ENCODE measurements at places on chromosomes 6 and 20. TPM values are rescaled to one million over a fixed set of nuclear protein-coding genes. Genes with fewer than 3 reads are reported as not detected.

Gene EFCAB8
- not detected for polyA plus RNA-seq

Gene SLC26A8
- polyA plus RNA-seq = not detected

Gene UNC93A
- polyA plus RNA-seq = not detected

Gene GPR6
- not detected for polyA plus RNA-seq

Gene DSTN
- polyA plus RNA-seq = 610 TPM

Gene DEFB124
- polyA plus RNA-seq = not detected

Gene SOX18
- polyA plus RNA-seq = not detected

Gene PI3
- polyA plus RNA-seq = not detected

Gene ACAT2
- 17.6 TPM for polyA plus RNA-seq

Gene APCDD1L
- 15.7 TPM for polyA plus RNA-seq

DNA sequence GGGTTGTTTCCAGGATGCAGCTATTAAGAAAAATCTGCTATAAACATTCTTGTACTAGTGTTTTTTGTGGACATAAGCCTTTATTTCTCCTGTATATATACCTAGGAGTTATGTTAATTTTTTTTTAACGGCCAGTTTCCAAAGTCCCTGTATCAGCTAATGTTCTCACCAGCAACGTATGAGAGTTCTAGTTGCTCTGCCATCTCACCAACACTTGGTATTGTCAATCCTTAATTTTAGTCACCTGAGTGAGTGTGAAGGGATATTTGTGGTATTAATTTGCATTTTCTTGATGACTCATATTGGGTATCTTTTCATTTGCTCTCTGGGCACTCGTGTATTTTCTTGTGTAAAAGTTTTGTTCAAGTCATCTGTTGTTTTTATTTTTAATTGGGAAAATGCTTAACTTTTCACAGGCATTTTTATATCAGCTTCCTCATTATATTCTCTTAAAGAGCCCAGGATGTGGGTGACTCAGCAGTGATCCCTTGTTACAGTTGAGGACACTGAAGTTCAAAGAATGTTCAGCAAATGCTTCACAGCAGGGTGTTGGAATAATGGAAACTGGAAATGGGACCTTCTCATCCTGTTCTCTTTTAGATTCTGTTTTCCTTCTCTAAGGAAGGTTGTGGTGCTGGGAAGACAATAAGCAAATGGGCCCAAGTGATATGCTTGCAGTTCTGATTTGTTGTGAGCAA, 211.7 kb upstream of the PRND start:
- peak; percentile 39 for DNase-seq

DNA sequence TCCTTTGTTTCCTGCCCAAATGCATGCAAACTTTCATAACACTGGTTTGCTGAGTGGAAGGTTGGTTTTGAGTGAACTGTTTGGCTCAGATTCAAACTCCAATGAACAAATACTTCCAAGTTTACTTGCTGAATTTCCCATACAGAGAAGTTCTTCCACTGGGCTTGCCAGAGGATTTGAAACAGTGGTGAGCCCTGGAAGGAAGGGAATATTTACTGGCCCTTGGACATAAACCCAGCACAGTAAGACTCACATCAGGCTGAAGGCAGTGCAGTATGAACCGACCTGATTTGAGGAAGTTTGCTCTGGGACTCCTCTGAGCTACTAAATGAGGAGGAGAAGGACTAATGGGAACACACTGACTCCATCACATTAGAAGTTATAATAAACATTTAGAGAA, 3.8 kb downstream of the TRAF3IP2 start:
- DNase-seq = peak; percentile 84

- peak; percentile 6 for DNase-seq
These were observed 18.5 kb upstream of the FAM184A start for GRCh38 chr6:119096721-119097565.

GRCh38 chr20:50098259-50098658, 14.7 kb downstream of the UBE2V1 start:
- DNase-seq = no peak

DNA sequence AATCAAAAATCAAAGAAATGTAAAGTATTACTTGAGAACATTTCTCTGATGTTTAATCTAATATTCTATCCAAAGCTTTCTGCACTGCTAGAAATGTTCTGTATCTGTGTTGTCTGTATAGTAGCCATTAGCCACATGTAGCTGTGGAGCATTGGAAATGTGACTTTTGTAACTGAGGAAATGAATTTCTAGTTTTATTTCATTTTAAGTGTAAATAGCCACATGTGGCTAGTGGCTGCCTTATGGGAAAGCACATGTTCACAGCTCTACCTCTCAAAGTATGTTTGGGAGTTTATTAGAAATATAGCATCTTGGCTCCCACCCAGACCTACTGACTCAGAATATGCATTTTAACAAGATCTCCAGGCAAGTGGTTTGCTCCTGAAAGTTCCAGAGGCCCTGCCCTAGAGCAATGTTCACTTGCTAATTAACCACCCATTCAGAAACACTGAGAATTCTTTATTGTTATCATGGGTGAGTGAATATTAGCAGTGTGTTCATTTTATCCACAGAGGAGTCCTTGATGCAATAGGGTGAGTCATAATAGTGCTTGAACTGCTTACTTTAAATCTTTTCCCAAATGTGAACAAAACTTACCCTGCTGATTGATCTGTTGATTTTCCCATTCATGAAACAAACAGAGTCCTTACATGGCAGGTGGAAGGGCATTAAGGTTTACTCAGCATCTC, 282.7 kb downstream of the PLCB1 start:
- peak; percentile 69 for DNase-seq

- DNase-seq = peak; percentile 20
These were observed 182.4 kb downstream of the KHDC1L start for GRCh38 chr6:73042892-73043291.

DNA sequence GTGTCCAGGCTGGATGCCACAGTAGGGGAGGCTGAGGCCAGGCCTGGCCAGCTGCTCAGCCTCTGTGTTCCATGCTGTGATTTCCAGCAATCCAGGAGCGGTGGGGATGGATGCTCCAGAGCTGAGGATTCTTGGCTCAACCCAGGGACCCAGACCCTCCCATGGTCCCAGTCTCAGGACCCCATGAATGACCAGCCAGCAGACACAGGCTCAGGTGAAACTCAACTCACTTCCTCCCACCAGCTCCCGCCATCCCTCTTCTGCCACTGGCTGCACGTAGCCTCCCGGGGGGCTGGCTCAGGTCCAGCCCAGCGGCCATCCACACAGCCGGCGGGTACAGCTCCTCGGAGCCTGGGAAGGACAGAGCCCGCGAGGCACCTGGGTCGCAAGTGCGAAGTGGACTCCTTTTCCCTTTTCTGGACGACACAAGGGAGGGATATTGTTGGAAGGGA, 54.5 kb upstream of the DACT2 start:
- DNase-seq = no peak

DNA sequence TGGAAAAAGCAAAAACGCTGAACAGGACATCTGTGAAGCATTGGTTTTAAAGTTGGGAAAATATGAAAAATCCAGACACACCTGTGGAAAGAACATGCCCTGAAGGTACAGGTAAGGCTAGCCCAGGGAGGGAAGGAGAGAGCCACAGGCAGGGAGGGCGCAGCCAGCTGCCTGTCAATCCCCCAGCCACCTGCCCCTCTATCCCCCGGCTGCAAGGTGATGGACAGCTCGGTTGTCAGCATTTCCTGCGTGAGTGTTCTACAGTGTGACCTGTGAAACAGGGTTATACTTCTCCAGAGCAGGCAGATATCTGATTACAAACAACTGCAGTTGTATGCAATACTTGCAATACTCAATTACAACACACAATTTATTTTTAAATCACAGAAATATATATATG, 358.1 kb downstream of the SMOC2 start:
- DNase-seq = no peak

- DNase-seq = no peak
These were observed 42.5 kb downstream of the SLC24A3 start for GRCh38 chr20:19254956-19255355.

DNA sequence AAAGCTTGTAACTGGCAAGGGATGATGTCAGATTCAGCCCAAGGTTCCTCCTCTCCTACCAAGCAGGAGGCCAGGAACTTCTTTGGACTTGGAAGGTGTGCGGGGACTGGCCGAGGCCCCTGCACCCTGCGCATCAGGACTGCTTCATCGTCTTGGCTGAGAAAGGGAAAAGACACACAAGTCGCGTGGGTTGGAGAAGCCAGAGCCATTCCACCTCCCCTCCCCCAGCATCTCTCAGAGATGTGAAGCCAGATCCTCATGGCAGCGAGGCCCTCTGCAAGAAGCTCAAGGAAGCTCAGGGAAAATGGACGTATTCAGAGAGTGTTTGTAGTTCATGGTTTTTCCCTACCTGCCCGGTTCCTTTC, 14.4 kb downstream of the TNFAIP3 start:
- no peak for DNase-seq

DNA sequence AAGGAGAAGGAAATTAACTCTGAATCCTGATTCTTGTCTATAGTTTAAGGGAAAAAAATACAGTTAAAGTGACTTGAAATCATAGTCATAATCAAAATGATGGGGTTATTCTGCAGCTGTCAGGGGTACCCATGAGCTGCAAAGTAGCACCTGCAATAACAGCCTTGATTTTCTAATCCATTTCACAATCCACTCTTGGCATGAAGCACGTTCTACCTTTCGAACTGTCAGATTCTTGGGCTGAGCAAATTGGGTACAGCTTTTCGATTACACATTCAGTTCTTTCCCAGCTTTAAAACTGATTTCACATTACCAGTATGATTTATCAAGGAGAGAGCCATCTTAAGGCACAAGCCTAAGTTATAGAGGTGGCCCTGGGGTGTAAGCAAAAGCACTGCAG, 118.5 kb upstream of the DTNBP1 start:
- DNase-seq = no peak

GRCh38 chr20:3430376-3431069, 23.1 kb upstream of the DNAAF9 start:
- DNase-seq = no peak

DNA sequence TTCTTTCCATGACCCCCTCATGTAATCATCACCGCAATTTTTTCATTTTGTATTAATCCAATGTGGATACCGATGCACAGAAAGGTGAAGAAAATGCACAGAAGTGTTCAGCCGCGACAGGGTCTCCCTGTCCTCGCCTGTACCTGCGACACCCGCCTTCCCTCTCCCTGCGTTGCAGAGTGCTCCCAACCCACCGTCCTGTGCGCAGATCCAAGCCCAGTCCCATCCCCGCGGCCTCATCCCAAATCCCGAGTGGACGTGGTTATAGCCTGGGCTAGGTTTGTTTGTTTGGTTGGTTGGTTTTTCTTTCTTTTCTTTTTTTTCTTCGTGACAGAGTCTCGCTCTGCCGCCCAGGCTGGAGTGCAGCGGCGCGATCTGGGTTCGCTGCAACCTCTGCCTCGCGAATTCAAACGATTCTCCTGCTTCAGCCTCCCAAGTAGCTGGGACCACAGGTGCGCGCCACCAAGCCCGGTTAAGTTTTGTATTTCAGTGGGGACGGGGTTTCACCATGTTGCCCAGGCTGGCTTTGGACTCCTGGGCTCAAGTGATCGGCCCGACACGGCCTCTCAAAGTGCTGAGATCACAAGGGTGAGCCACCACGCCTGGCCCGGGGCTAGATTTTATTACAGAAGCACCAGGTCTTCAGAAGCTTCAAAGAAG, 536 bp upstream of the RAET1G start:
- DNase-seq = no peak

DNA sequence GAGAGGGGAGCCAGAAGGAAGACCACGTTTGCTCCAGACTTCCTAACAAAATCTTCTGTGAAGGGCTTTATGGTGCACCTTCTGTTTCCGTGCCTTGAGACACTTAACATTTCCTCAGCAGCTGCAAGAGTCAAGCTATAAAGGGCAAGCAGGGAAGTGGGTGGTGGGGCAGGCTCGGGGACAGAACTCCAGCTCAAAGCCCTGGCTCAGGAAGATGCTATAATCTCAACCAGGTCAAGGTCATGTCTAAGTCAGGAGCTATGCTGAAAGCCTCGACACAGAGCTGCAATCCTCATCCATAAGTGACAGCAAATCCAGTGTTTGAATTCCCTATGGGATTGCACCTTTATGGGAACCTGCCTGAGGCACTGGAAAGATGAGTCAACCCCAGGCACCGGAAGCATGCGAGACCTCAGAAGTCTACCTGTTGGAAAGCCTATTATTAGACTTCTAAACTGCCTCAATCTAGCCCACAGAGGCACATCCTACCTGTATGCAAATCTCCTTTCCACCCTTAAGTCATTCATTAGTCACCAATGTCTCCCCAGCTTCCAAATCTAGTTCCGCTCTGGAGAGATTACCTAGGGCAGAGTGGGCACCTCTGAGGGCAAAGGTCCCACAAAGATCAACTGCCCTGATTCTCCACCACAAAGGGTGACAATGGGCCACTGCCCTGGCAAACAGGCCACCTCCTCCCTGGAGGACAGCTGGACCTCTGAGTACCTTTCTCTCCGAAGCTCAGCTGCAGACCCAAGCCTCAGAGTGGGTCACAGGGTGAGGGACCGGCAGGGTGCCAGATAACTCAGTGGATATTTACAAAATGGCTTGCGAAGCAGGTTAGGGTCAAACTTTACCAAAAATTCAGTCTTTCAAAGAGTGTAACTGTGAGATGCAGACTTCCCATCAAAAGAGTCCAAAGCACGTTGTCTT, 287.0 kb downstream of the CDC5L start:
- no peak for DNase-seq

GRCh38 chr6:167906899-167907298, 80.2 kb downstream of the AFDN start:
- DNase-seq = no peak

GRCh38 chr6:149078211-149078782, 239.2 kb upstream of the TAB2 start:
- no peak for DNase-seq

GRCh38 chr6:11460001-11460668, 77.4 kb upstream of the TMEM170B start:
- peak; percentile 25 for DNase-seq

- no peak for DNase-seq
These were observed 9.2 kb upstream of the GHRH start for GRCh38 chr20:37270576-37271420.

GRCh38 chr20:56566621-56567020, 33.6 kb downstream of the FAM209B start:
- no peak for DNase-seq

- no peak for DNase-seq
These were observed 147.5 kb upstream of the PLN start for GRCh38 chr6:118400582-118400981.

DNA sequence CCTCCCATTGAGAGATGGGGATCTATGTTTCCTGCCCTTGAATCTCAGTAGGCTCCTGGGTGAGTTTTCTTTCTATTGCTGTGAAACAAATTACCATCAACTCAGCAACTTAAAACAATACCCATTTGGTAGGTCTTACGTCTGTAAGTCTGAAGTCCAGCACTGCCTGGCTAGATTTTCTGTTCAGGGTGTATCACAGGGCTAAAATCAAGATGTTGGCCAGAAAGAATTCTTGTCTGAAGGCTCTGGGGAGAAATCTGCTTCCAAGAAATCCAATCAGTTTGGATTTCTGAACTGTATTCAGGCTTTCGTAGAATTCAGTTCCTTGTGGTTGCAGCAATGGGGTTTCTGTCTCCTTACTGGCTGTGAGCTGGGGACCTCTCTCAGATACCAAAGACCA, 99.6 kb upstream of the SLC24A3 start:
- no peak for DNase-seq

GRCh38 chr20:8067082-8067481, 47.5 kb upstream of the TMX4 start:
- no peak for DNase-seq
